Pons (tissue), 1 donor: ENCODE measurements at places on chromosomes 6 and 20.

DNA sequence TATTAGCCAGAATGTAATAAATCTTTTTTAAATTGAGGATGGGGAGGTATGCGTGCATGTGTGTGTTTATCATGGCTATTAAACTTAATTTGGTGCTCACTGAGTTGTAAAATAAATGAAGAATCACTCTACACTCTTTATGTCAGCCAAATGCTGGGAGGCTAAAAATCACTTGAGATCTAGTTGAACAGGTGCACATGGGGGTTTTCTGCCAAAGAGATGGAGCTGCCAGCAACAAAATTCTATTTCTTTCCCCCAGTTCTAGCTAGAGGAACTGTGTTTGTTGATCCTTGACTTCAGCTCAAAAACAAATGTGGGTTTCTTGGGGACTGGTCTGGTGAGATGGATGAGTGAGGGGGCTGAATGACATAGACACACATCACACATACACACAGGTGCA lies 183.3 kb upstream of the BTBD3 start:
- no peak for DNase-seq

DNA sequence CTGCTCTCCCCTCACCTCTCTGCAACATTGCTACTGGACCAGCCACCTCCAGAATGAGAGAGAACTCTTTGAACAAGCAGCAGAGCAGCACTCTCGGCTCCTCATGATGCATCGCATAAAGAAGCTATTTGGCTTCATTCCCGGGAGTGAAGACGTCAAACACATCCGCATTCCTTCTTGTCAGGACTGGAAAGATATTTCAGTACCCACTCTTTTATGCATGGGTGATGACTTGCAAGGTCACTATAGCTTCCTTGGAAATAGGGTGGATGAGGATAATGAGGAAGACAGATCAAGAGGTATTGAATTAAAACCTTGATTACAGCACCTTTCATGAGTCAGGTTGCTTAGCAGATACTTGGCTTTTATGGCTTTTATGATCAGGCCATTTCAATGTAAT lies 4.3 kb downstream of the CALHM4 start:
- DNase-seq: no peak

GRCh38 chr20:61753987-61754956 lies 311.4 kb downstream of the TAF4 start:
- DNase-seq: no peak

- peak; percentile 49 for DNase-seq
Observed at GRCh38 chr6:89313006-89313405, 2.1 kb downstream of the GABRR2 start.

- DNase-seq: no peak
Observed at GRCh38 chr6:148926478-148926877, 179.6 kb downstream of the UST start.

DNA sequence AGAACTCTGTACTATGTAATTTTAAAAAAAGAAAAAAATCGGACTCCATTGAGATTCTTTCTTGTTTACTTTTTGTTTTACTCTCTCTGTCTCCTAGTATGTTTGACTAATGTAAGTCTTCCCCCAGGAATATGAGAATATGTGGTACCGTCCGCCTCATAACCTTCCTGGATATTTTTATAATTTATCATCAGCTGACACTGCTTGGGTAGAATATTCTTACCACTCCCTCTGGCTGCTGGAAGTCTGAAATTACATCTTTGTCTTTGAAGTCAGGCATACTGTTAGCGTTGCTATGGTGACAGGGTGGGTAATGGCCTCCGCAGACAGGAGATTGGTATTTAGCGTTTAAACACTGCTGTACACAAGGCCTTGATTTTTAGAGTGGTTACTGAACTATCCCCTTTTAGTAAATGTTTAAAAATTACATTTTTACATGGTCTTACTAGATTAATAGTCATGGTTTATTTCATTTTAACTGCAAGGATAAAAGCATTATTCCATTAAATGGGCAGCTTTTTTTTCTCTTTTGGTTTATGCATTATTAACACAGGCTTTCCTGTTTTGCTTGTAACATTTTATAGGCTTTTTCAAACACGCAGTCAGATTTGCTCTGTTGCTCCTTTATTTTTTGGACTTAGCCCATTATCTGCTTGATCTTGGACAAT lies 176.4 kb downstream of the ARID1B start:
- peak; percentile 38 for DNase-seq

DNA sequence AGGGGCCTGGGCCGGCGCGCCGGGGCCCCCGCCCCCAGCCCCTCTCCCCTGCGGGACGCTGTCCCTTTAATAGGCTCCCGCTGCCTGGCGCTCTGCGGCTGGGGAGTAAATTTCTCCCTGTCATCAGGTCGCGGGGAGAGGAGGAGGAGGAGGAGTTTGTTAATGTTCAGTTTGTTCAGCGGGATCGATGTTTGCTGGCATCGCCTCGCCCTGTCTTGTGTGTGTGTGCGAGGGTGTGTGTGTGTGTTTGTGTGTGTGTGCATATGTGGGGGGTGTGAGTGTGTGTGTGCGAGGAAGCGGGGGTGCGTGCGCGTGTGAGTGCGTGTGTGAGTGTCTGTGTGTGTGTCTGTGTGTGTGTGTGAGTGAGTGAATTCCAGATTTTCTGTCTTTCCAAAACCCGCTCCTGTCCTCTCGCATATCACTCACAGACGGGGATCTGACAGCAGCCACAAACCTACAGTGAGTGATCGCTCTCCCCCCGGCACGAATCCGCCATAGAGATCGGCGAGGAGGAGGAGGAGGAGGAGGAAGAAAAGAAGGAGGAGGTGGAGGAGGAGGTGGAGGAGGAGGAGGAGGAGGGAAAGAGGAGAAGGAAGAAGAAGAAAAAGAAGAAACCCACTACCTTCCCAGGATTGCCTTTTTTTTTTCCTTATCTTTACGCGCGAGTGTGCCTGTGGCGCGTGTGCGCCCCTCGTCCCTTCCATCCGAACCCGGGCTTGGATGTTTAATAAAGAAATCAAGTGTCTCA lies at the start of gene TSHZ2:
Gene TSHZ2, plus strand, starts transcription at position 169 of the 748 bp plus-strand sequence. CDS start 936 bp downstream, outside the sequence.
- no peak for DNase-seq
